ENCODE measurements at places on chromosomes 6 and 20.
A peak's percentile ranks its signal among the peaks of the same experiment; 100 is the strongest.

DNA sequence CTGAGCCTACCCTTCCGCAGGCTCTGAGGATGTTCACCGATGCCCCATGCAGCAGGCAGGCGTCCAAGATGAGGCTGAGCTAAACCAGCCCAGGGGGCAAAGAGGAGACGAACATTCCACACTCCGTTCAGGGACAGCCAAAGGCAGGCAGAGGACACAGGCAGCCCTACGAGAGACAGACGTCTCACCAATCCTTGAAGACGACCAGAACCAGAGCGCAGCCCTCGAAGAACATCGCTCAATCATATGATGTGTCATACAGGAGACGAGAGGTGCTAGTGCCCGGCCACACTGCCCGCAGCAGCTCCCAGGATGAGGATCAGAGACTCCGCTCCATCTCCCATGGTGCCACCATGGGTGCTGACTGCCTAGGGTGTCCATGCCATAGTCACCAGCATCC is 35.6 kb upstream of the TMEM181 start:
- DNase-seq = no peak

DNA sequence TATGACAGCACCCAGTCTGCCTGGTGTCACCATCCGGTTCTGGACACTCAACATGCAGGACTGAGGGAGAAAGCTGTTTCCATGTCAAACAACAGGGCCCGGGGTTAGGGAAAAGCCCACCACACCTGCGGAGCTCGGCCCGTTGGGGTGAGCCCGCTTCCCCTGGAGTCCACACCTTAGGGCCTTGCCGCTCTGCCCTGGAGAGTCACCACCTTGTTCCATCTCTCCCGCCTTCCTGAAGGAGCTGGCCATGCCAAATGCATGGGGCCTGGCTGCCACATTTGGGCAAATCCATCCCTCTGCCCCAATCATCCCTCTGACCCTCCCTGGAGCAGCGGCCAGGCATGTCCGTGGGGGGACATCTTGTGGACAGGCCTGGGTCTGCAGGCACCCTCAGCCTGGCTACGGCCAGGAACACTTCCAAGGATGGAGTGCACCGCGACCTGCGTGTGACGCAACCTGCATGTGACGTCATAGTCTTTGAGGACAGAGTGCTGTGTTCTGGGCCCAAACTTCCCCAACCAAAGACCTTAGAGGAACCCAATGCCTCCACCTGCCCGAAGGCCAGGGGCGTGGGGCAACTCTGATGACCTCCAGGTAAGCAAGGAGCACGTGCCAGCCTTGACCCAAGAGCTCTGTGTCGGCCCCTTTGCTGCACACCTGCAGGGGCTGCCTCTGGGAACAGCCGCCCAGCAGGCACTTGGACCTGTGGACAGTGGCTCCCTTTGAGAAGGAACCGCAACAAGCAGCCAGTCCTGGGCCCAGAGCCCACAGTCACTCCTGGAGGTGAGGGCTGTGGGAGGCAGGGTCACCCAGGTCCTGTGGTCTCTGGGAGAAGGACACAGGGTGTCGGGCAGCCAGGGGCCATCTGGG is 1.7 kb downstream of the CABLES2 start:
- DNase-seq = peak; percentile 93

DNA sequence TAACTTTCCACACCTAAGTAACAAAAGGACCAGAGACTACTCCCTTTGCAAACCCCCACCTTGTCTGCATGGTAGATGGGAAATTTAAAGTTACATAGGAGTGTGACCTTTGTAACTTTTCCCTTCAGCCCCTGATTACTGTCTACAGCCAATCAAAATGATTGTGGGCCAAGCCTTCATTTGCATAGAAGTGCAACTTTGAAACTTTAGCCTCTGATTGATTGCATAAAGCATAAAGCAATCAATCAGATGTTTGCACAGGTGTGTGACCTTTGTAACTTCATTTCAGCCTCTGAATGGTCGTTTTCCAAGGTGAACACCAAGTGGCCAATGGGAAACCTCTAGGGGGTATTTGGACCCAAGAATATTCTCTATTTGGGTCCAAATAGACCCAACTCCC is 46.1 kb downstream of the PRKN start:
- DNase-seq = no peak

DNA sequence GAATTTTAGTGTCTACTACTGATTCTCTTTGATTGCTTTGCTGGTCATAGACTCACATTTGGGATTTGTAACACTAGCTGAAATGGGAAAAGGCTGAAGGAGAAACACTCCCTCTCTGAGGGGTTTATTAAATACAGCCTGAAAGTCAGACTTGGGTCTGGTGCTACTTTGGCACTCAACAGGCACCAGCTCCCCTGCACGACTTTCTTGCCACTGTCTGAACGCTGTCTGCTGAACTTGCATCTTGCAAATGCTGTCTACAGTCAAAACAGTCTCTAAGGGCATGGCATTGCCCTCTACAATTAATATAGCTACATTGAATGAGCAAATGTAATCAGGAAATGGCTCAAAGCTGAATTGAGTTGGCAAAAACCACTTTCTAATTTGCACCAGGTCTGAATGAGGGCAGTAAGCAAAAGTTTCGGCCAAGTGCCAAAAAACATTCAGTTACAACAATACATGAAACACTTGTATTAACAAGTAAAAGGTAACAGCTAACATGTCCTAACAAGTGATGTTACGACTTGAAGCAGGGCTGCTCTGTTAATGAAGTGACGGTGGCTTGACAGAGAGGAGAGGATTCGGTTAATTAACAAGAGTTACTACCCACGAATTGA is 119.5 kb downstream of the FOXC1 start:
- DNase-seq = no peak

DNA sequence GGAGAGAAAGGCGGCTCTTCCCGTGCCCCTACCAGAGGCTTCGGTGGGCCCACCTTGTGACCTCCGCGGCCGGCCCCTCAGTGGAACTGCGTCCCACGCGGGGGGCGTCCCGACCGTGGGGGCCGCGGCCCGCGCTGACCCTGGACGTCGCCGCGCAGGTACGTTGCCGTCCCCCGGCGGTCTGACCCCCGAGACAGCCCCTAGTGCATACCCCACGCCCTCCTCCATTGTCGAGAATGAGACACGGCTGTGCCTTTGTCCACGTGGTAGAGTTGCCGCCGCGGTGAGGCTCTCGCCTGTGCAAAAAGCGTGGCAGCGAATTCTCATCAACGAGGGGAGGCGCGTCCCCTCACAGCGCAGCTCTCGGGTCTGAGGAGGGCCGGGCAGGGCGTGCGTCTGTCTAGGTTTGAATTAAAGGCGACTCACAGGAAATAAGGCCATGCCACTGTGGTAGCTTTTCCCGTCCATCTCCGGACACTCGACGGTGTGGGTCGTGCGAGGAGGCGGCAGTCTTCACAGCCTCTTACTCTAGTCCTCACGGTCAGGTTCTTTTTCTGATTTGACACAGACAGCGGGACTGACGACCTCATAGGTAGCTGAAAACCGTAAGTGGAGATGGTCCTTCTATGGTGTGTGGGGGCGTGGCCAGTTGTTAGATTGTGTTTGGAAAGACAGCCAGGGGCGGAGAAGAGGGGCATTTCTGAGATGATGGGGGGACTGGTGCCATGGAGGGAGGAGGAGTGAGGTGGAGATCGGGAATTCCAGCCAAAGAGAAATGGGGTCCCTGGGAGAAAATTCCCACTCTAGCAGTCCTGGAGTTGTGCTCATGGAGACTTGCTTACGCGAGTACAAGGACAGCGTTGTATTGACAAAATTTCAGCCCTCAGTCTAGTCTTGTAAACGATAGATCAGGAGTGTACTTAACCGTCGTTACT is 580 bp downstream of the NXT1 start:
- peak; percentile 26 for DNase-seq

DNA sequence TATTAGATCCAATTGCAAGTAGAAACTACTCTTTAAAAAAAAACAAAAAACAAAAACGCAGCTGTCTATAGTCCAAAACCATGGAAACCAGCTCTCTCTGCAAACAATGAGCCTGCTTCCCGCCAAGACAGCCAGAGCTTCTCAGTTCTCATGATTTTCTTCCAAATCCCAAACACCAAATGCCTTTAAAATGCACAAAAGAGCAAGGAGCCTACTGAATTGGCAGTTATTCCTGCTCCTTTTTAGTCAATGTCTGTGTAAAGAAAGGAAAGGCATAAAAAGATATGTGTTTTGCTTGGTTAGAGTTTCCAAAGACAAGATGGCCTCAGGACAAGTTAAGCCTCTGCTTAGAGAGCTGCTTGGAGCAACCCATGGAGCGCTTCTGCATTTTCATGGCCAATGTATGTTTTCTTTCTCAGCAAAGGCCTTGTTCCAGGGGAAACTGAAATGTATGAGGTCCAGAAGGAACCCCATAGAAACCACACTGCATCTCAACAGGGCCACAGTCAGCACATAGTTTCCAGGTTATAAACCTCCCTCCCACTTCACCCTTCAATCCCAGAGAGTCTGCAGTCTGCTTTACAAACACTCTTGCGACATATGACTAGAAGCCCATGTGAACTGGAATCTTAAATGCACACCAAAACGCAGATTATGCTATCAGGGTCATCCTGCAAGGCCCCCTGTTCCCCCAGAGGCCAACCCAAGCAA is 209.3 kb upstream of the TAB2 start:
- DNase-seq = no peak

- DNase-seq = no peak
Observed at GRCh38 chr6:38177882-38178583, 358.5 kb downstream of the ZFAND3 start.

All from HTR-8/SVneo (cell line).